ENCODE measurements at places on chromosomes 7 and 10.

GRCh38 chr10:12416344-12417050, 67.2 kb downstream of the CAMK1D start:
- no peak overlapping the region for H3K4me3 ChIP-seq
- H3K4me1 ChIP-seq: peaks cover 62% of the 10 kb centered on the region
- H3K27me3 ChIP-seq: no peaks in the 10 kb centered on the region
- H3K27ac ChIP-seq: no peak overlapping the region
- H3K36me3 ChIP-seq: peaks cover 6% of the 10 kb centered on the region

DNA sequence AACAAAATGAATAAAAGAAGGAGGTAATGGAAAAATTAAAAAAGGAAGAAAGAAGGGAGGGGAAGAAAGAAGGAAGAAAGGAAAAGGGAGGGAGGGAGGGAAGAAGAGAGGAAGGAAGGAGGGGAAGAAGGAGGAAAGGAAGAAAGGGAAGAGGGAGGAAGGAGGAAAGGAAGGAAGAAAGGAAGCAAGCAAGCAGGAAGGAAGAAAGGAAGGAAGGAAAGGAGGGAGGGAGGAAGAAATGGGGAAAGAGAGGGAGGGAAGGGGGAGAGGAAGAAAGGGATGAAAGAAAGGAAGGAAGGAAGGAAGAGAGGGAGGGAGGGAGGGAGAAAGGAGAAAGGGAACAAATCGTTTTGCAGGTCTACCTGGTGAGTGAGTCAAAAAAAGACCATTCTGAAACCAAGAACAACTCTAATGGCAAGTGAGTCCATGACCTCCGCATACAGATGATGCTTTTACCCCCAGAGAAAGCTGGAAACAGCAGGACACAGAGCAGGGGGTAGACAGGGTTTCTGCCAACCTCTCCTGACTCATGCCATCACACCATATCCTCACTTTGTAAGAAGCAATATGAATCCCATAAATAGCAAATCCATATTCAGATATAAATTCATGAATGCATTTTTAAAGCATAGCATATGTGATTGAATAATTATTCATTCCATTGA, 1112.9 kb upstream of the AUTS2 start:
- no peak for DNase-seq
- no peak overlapping the region for H3K4me3 ChIP-seq
- H3K36me3 ChIP-seq: no peaks in the 10 kb centered on the region
- H3K4me1 ChIP-seq: no peaks in the 10 kb centered on the region
- no peak overlapping the region for H3K27ac ChIP-seq

DNA sequence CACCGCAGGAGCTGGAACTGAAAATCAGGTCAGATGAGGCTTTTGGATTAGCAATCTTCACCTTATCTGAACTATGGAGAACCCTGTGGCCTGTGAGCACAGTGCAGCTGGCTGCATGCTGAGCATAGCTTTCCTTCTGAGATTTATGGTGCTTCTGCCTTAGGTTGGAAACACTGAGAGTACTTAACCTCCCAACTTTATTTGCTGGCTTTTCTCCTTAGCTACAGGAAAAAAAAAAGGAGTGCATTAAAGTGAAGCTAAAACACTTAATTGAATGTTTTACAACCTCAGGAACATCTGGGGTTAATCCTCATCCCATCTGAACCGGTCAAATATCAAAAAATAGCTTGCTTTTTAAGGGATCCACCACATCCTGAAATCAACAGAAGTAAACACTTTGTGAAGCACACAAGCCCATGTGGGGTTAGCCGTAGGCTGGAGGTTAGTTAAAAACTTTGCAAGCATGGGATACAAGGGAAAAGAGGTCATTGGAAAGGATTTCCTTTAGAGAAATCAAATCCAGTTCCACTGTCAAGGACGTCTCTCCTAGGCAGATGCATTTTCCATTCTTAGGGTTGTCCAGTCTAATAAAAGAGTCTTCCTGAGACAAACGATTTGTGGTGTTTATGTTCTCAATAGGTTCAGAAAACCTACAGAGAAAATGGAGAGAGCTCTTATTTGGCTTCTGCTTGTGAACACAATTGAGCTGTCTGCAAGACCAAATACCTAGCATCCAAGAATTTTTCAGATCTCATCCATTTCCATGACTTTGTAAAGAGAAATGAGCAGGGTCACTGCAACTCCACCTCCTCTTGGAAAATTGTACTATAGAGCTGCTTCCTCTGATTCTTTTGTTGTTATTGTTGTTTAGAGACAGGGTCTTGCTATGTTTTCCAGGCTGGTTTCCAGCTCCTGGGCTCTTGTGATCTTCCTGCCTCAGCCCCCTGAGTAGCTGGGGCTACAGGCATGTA, 470.4 kb upstream of the IGFBP3 start:
- DNase-seq: no peak
- H3K4me1 ChIP-seq: no peaks in the 10 kb centered on the region
- no peaks in the 10 kb centered on the region for H3K27me3 ChIP-seq

GRCh38 chr7:12299367-12299766, 88.3 kb downstream of the TMEM106B start:
- H3K27ac ChIP-seq: no peak overlapping the region
- peaks cover 12% of the 10 kb centered on the region for H3K4me1 ChIP-seq
- DNase-seq: no peak
- H3K4me3 ChIP-seq: no peak overlapping the region
- peaks cover 8% of the 10 kb centered on the region for H3K27me3 ChIP-seq
- no peaks in the 10 kb centered on the region for H3K36me3 ChIP-seq

- no peak for DNase-seq
- no peak overlapping the region for H3K27ac ChIP-seq
- no peak overlapping the region for H3K4me3 ChIP-seq
- H3K27me3 ChIP-seq: no peaks in the 10 kb centered on the region
- no peaks in the 10 kb centered on the region for H3K36me3 ChIP-seq
- H3K4me1 ChIP-seq: no peaks in the 10 kb centered on the region
These were observed 311.0 kb downstream of the ANKRD30A start for GRCh38 chr10:37436357-37436756.

Measured in activated B cell treated with CpG ODN at 0.5 μM for 24 hours (primary cell).